ENCODE measurements at places on chromosomes 11 and 22.

- no peak for DNase-seq
Measured at GRCh38 chr11:7547687-7548086, 33.9 kb downstream of the PPFIBP2 start.

DNA sequence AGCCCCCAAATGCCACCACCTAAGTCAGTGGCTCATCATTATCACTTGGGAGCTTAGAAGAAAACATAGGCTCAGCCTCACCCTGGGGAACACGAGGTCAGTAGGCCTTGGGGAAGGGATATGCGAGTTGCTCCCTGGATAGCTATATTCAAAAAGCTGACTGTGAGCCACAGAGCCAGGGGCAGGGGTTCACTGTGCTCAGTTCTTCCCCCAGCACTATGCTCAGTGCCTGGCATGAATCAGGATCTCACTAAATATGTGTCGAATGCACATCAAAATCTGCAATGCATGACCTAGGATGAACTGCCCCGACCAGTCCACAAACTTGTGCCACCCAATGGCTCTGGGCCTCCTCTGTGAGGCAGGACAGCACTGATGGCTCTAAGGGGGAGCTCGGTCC lies 35.1 kb downstream of the THOC5 start:
- DNase-seq: no peak

- no peak for DNase-seq
Measured at GRCh38 chr22:48628891-48629543, 1198.7 kb downstream of the BRD1 start.

- DNase-seq: no peak
Measured at GRCh38 chr11:10640308-10640707, 53.2 kb downstream of the IRAG1 start.

DNA sequence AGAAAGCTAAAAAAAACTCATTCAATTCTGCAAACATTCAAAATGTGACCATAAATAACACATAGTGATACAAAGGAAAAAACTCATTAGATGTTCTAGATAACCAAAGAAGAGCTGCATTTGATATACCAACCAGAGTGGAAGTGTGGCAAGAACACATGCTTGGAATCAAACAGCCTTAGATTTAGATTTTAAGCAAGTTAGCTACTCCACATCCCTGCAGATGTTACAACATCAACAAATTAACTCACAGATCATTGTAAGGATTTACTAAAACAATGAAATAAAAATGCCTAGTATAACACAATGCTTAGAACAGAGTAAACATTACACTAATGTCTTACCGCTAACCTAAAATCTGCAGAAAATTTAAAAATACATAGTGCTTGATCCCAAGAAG lies 114.0 kb upstream of the AKIP1 start:
- DNase-seq: no peak

GRCh38 chr11:31940371-31941037 lies 129.4 kb upstream of the PAX6 start:
- no peak for DNase-seq

- no peak for DNase-seq
Measured at GRCh38 chr22:41574847-41575381, 14.1 kb downstream of the CSDC2 start.

- DNase-seq: no peak
Measured at GRCh38 chr11:2670541-2671100, 29.2 kb downstream of the KCNQ1OT1 start.

DNA sequence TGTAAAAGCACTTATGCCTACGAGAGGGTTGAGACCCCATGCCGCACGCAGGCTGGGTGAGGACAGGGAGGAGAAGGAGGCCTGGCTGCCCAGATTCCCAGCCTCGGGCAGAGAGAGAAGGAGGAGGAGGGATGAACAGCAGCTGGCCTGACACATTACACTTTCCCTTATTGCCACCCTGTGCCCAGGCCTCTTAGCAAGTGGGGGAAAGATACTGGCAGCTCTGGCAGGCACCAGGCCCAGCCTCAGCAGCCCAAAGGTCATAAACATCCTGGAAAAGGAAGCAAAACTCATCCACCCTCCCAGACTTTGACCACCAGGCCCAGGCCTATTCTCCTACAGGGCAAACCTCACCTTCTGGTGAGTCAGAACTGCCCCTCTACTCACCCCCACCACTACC lies 4.7 kb downstream of the PLAAT3 start:
- DNase-seq: no peak

GRCh38 chr11:45855308-45855707 lies 8.0 kb downstream of the CRY2 start:
- no peak for DNase-seq

DNA sequence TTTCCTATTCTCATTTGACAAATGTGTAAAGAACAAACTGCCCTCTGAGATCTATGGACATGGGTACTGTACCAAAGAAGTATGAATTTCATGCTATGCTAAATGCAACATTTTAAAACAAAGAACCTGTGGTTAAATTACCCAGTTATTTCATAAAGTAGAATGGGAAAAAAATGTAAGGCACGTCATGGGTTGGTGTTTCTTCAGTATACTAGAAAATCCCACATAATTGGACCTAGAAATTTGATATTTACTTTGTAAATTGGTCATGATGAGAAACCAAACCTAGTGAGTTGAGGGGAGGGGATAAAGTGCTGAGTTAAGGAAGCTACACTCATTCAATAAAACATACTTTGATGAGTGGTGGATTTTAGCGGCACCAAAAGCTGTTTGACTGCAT lies 104.1 kb downstream of the ALX4 start:
- DNase-seq: no peak

GRCh38 chr22:39309364-39309861 lies 10.0 kb downstream of the RPL3 start:
- DNase-seq: no peak

DNA sequence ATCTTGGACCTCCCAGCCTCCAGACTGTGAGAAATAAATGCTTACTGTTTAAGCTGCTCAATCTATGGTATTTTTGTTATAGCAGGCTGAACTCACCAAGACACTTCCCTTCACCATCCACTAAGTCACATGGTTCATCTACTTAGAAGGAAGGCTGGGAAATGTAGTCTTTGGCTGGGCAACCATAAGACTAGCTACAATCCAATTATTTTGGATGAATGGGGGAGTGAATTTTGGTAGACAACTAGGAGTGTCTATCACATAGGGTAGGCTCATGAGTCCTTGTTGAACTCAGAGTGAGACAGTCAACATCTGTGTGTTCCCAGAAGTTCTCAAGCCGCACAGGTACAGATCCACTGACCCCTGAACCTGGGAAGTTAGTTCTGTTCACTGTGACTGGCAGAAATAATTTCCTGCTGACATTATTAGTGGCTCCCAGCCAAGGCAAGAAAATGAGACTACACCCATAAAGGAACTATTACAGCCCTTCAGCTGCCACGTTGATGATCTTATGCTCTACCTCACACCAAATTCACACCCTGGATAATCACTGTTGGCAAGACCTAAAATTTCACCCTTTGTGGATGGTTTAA lies 3.1 kb upstream of the SLC35C1 start:
- DNase-seq: no peak

DNA sequence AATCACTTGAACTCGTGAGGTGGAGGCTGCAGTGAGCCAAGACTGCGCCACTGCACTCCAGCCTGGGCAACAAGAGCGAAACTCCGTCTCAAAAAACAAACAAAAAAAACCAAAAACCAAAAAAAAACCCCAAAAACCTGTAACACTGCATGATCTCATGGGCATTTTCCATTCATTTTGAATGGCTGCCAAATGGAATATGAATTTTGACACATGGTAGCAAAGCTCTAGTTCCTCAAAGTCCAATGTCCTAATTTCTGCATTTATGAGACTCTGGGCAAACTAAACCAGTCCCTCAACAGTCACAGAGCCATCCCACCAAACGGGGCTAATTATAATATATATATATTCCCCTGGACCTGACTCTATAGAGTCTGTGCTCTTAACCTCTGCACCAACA lies 61.8 kb downstream of the SGSM3 start:
- DNase-seq: no peak

- no peak for DNase-seq
Measured at GRCh38 chr22:42895087-42895486, 38.0 kb upstream of the ARFGAP3 start.

DNA sequence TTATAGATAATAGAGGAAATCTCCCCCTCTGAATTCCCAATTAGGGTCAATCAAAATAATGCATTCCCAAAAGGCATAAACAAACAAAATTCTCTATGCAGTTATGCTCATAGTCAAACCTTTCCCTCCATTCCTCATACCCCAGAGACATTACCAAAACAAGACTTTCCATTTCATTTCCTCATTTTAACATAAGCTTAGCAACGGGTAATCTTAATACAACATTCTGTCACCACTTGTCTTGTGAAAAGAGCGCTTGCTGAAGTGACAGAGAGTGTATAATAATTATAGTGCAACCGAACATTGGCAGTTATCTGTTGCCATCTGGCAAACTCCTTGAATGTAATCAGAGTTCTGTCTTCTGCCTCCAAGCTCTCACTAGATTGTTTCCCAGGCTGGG lies 1.2 kb upstream of the SLN start:
- DNase-seq: no peak

DNA sequence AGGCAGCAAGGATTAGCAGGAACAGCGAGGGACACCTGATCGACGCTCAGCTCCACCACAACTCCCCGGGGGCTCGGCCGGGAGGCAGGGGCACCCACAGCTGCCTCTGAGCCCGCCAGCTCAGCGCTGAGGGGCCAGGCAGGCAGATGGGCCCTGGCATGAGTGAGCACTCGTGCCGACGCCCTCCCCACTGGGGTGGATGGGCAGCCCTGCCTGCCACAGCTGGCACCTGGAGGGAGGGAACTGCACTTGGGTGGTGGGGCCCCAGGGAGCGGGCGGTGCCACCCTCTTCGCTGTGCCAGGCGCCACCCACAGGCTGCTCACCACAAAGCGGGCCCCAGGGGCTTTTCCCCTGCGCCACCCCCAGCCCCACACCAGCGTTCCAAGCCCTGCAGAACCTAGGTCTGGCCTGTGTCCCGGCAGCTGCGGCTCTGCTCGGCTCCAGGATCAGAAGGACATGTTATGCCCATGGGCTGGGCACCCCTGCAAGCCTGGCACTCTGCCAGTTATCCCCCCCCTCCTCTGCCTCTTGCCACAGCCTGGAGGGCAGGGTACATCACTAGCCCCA lies 28.8 kb downstream of the WNT7B start:
- no peak for DNase-seq

- no peak for DNase-seq
Measured at GRCh38 chr22:39374191-39374590, 24.4 kb downstream of the SYNGR1 start.

DNA sequence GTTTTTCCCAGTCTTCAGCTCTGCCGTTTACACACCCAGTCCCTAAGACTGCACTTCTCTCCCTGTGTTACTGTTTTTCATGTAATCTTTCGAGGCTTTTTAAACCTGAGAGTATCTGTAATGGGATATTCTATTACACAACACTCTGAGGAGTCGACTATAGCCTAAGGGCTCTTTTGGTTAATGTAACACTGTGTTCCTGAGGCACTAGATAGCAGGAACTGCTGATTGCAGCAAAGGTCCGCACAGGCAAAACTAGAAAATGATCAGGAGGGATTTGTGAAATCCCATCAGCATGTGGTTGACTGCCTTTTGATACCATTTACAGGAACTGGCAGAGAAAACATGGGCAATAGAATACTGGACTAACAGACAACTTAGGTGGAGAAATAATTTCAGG lies 512.3 kb upstream of the RAG2 start:
- DNase-seq: no peak

- no peak for DNase-seq
Measured at GRCh38 chr22:45896964-45897538, 79.9 kb downstream of the WNT7B start.

DNA sequence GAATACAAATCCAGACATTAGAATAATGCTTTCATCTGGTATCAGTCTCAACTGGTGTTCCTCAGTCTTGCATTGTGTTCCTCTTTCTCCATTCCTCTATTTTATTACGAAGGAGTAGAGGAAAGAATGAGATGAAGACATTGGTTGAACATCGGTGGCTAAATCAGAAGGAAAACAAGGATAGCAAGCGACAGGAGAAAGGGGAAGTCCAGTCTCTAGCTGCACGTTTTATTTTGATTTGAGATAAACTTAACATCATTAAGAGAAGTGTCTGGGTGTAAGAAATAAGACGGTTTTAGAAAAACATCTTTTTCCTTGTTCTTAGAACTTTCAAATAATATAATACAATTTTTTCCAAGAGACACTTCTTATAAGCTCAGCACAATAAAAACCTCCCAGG lies 6.2 kb downstream of the SOX6 start:
- DNase-seq: no peak

DNA sequence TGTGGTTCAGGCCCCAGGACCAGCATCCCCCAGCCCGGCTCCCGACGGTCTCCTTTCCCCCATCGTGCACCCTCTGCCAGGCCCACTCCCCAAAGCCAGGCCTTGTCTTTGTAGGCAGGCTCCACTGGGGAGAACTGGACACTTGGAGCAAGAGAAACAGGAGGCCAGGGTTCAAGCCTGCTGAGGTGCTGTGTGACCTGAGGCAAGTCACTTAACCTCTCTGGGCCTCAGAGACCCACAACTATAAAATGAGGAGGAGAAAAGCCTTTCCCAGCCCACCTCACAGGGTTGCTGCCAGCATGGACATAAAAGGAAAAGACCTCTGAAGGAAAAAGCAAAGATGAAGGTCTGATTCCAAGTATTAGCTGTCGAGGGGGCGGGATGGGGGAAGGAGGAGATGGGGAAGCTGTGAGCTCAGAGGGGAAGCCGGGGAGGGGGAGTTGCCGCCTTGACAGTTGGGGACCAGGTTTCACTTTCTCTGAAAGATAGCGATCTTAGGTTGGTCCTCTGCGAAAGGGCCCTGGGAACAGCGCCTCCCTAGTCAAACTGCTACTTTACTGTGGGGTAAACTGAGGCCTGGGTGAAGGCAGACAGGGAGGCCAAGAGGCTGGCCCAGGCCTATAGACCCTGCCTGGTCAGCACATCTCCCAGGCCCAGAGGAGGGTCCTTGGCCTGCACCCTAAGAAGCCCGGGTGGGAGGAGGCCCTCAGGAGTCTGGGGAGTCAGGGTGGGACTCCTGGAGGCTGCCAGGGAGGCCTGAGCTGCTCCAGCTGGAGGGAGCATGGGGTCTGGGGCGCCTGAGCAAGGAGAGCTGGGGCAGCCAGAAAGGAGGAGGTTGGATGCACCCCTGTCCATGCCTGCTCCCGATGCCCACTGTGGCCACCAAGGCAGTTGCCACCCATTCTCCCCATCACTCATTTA lies 991 bp upstream of the OSM start:
- DNase-seq: no peak

DNA sequence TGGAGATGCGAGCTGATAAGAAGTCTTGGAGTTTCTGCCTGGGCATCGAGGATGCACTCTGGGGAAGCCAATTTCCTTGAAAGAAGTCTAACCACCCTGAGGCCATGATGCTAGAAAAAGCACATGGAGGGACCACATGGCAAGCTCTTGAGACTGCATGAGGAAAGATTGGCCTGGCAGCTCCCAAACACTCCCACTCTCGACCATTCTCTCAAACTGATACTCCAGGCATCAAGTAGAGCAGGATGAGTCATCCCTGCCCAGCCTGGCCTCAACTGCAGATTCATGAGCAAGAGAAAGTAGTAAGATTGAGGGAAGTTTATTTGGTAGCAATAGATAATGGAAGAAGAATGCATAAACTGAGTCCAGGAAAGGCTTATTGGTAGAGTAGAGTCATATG lies 194.3 kb downstream of the KIF18A start:
- DNase-seq: no peak

GRCh38 chr11:13776134-13776815 lies 107.8 kb downstream of the FAR1 start:
- DNase-seq: no peak

All from anterior cingulate cortex (tissue), 58 donors.